ENCODE measurements at places on chromosomes 5 and 9. TPM values are rescaled to one million over a fixed set of nuclear protein-coding genes. Genes with fewer than 3 reads are reported as not detected.

DNA sequence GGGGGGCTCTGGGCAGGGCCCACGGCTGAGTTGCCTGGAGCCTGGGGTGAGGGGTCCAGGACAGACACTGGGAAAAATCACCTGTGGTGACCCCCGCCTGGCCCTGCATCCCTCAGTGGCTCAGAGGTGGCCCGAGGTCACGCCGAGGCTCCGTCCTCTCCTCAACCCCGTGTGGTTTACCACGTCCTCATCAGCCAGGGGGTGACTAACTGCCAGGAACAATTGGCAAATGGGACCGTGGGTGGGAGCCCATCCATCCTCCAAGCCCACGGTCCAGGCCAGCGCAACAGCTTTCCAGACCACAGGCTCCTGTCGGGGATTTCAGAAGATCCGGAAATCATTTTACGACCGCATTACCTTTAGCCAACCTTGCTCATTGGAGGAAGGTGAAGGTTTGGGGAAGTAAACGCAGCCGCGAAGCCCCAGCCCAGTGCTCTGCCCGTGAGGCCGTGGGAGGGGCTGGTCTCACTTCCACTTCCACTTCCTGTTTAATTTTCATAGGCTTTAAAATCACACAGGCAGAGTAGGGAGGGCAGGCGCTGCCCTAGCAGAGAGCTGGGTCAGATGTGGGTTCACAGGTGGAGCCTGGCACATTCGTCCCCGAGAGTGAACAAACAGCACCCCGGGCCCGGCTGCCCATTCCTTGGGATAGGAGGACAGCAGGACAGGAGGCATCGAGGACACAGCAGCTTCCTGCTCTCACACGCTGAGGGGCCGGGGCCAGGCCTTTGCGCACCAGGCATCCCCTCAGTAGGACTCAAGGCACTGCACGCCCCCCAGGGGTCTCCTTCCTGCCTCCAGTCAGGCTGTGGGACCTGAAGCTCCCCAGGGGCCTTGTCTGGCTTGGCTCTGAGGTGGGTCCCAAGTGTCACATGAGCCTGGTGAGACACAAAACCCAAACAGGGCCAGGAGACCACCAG lies 19.8 kb upstream of the SLC9A3 start:
- no peak for ATAC-seq

GRCh38 chr5:130099008-130099407 lies 194.7 kb downstream of the CHSY3 start:
- no peak for ATAC-seq

DNA sequence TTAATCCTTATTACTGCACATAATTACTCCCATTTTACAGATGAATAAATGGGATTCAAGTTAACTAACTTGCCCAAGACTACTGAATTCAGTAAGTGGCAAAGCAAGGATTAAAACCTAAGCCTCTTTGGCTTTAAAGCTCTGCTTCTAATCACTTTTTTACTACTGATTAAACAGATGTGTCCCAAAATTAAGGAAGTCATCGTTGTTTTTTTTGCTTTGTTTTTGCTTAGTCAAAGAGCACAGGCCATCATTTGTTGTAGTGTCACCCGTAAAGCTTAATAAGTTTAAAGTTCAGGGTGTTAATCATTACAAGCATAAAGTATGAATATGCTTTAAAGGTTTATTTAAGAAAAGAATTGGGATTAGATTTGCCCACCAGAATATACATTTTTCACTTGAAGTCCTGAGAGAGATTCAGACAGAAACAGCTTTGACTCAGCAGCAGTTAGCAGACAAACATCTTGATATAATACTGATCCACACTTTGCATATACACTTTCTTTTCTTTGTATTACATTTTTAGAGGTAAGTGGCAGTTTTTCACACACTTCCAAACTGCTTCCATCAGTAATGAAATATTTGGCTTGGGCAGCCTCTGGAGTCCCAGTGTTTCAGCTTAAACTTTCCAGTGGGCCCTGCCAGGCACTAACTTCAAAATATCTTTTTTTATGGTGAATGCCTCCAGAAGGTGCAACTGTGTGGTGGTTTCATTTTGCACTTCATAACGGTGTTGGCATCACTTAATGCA lies 52.7 kb downstream of the PIK3R1 start:
- no peak for ATAC-seq

DNA sequence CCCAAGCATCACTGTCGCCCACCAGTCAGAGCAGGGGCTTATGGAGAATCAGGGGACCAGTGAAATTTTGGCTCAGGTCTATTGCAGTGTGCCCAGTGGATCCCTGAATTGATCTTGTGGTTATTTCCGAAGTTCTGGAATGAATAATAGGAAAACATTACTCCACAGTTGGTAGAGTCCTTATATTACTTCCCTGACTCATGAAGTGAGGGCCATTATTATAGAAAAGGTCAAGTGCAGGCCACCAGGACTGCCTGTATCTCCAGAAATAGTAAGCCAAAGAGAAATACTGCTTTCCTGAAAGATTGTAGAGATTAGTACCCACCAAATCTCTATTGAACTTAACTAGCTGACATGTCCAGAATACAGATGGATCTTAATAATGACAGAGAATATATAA lies 335.0 kb downstream of the NPR3 start:
- no peak for ATAC-seq

DNA sequence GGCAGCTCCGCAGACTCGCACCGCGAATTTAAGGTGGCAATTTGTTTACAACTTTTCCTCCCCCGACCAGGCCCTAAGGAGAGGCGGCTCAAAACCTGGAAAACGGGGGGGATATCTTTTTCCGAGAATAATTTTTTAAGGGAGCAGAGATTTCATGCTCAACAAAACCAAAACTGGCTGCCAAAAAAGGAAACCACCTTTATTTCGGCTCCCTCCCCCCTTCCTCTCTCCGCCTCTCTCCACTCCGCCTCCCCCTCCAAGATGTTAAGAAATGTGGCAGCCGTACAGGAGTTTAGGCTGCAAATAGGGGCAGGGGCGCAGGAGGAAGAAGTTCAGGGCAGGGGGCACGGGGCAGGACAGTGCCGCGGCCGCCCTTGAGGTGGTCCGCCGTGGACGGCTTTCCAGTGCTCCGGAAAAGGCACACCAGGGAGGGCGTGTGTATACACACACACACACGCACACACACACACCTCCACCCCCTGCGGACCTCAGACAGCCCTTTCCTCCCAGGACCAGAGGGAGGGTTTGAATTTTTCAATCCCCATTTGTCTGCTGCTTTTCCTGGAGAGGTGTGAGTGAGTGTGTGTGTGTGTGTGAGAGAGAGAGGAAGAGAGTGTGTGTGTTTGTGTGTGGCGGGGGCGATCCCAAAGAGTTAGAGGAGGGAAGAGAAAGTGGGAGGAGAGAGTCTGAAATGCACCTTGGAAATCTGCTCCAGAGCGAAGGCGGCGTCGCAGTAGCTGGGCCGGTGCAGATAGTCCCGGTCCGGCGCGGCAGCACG lies 9.1 kb downstream of the PTCH1 start:
- no peak for ATAC-seq

DNA sequence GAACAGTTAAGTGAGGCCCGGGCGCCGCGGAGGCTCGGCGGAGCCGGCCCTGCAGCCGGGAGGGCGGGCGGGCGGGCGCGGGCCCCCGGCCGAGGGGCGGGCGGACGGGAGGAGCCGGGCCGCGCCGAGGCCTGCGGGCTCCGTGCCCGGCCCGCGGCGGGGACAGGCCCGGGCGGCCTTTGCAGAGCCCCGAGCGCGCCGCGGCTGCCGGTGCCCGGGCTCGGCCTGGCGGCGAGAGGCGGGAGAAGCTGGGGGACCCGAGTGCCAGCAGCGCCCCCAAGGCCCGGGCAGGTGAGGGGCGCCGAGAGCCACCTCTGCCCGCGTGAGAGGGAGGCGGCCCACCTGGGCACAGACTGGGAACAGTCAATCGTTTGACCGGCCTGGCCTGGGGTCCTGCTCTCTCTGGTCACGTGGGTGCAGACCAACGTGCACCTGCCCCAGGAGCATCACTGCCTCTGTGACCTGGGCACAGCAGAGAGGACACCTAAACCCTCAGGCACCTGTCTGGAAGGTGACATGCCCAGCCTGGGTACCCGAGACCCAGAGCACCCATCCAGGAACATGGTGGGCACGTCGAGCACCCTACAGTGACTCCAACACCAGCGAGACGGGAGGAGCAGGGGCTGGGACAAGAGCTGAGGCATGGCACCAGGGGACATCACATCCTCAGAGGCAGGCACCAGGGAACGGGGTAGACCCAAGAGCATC lies 531 bp downstream of the MVB12B start:
- peak; percentile 84 for ATAC-seq

GRCh38 chr5:157993201-157993600 lies 134.3 kb upstream of the CLINT1 start:
- no peak for ATAC-seq

DNA sequence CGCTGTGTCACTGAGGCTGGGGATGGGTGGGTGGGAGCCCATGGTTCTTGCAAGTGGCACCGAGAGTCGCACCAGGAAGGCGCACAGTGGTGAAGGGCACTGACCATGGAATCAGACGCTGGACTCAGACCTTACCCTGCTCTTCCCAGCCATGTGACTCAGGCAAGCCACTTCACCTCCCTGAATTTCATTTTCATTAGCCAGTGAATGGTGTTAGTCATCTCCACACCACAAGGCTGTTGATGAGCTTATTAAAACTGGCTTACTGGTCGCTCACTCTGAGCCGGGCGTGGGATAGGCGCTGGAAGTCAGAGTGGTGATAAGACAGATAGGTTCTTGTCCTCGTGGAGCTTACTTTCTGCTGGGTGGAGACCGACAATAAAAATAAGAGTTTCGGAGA lies 25.1 kb downstream of the FGF18 start:
- no peak for ATAC-seq

- no peak for ATAC-seq
These were observed 29.4 kb upstream of the SPATA31E1 start for GRCh38 chr9:87853302-87853701.

DNA sequence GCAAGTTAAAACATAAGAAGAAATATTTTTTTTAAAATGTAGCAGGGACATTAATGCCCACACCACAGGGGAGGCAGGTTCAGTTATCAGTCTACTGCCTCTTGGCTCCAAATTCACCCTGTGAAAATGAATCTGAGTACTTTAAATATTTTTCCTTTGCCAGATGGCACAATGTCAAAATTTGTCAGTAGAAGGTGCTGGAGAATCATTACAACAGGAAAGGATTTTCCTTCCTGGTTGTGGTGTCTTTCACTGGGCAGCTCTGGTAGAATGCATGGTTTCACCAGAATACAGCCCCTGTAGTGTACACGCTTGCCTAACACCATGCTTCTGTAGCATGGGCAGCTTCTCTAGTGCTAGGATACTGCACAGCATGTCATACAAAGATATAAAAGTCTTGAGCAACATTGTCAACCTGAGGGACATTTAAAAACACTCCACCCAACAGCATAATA lies 9.7 kb upstream of the SREK1 start:
- no peak for ATAC-seq

DNA sequence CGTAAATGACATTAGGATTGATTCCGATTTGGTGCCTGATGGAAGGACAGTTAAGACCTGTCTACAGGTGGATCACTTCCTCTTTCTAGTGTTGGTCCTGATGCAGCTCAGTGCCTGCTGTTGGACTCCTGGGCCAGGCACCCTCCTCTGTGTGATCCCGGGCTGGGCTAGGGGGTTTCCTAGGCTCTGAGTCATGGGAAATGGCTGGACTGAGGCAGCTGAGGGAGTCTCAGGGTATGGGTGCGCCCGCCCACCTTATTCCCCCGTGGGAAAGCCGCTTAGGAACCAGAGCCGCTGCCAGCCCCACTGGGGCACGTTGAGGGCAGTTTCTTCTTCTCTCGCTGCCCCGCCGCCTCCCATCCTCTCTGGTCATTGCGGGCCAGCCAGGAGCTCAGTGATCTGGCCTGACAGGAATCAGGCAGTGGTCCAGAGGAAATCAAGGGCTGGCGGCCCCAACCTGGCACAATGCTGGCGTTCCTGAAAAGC lies 12.9 kb downstream of the TCF7 start:
- ATAC-seq, result peak; percentile 37

DNA sequence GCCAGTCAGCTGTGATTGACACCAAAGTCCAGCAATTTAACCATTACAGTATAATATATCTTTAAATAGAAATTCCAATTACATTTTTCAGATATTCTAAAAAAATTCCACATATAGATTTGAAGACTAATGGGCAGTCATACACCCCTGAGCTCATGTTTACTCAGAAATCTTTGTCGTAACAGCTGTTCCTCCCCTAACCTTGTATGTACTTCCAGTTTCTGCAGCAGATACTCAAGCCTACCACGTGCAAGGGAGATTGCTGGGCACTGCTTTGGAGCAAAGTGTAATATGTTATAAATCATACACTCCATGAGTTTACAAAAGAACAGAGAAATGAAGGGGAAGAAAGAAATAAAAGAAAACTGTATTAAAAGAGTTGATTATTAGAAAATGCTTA lies 241.2 kb downstream of the TRIM32 start:
- no peak for ATAC-seq

- ATAC-seq, result no peak
These were observed 1.9 kb upstream of the CDKN2B start for GRCh38 chr9:22010866-22011625.

DNA sequence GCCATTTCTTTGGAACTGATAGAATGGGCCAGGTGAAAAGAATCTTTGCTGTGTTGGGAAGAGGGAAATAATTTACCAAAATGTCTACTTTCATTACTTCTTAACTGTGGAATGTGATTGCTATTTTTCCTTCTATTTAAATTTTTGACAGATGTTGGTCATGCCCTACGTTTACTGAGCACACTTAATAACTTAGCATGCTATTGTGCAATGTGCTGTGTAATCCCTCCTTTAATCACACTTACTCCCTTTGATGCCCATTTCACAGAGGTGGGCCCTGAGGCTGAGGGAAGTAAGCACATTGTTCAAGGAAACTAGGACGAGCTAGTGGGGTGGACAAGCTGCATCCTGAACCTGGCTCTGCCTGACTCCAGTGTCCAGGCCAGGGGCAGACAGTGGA lies 47.8 kb upstream of the INSYN2B start:
- ATAC-seq, result no peak

DNA sequence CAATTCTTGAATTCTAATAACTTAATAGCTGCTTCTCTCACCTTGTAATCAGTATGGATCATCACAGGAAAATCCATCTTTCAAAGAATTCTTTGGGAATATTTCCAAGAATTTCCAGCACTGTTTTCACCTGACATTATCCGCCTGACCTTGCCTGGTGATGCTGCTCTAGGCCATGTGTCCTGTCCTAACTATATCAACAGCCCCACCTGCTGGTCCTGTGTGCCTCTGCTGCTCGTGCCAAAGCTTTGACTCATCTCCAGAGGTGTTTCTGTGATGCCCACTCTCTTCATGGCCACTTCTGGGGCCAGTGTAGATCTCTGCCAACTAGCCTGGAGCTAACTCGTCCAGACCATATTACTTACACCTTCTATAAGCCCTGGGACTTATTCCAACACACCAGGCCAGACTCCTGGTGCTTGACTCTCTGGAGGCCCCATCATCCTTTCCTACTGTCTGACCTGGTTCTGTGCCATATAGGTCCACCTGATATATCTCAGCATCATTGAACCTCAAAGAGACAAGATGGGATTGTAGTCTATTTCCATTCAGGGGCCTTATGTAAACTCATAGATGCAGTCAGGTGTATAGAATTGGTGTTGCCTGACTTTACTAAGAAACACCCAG lies 67.5 kb upstream of the CKMT2 start:
- no peak for ATAC-seq

RNF38 gene
- total RNA-seq, result 57.4 TPM

HACD4 gene
- total RNA-seq, result 9.8 TPM

WNK2 gene
- total RNA-seq, result 26.8 TPM

MAMDC4 gene
- 1.7 TPM for total RNA-seq

CDH9 gene
- not detected for total RNA-seq

SLC36A3 gene
- total RNA-seq, result not detected

CDKN2B gene
- total RNA-seq, result 6.2 TPM

RABGAP1 gene
- total RNA-seq, result 99.3 TPM

DOK3 gene
- 6.5 TPM for total RNA-seq

PPIC gene
- total RNA-seq, result 18.2 TPM

ENTPD2 gene
- not detected for total RNA-seq

FAM200C gene
- 3.5 TPM for total RNA-seq

FOXD4L5 gene
- not detected for total RNA-seq

NOXA1 gene
- 4.2 TPM for total RNA-seq
